ENCODE measurements at places on chromosomes 13 and 19. TPM values are rescaled to one million over a fixed set of nuclear protein-coding genes. Genes with fewer than 3 reads are reported as not detected.
A peak's percentile ranks its signal among the peaks of the same experiment; 100 is the strongest.

GRCh38 chr13:18949489-18949761 lies 232.2 kb downstream of the TUBA3C start:
- no peak for DNase-seq

GRCh38 chr19:28495046-28495445 lies 717.9 kb downstream of the UQCRFS1 start:
- no peak for DNase-seq

Gene IZUMO4
- not detected for total RNA-seq

GRCh38 chr19:35348911-35349611 lies 1.4 kb downstream of the FFAR1 start:
- DNase-seq, result peak; percentile 45

DNA sequence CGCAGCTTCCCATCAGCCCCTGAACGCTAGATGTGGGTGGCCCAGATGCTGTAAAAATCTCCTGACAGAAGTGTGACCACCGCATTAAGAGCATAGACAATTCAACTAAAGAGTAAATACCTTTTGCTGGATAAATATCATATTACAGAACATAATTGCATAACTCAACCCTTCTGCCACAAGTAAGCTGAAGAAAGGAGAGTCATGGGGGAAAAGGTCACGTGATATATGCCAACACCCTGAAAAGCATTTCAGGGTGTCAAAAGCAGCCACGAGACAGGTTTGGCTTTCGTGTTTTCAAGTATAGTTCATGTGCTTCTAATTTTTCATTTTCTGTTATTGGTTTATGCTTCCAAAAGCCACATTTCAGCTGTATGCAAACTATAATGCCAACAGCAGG lies 71.3 kb downstream of the LHFPL6 start:
- no peak for DNase-seq

GRCh38 chr13:52371736-52372247 lies 34.2 kb downstream of the THSD1 start:
- no peak for DNase-seq

Gene STAP2
- 6.6 TPM for total RNA-seq

Gene ZNF850
- 5.1 TPM for total RNA-seq

DNA sequence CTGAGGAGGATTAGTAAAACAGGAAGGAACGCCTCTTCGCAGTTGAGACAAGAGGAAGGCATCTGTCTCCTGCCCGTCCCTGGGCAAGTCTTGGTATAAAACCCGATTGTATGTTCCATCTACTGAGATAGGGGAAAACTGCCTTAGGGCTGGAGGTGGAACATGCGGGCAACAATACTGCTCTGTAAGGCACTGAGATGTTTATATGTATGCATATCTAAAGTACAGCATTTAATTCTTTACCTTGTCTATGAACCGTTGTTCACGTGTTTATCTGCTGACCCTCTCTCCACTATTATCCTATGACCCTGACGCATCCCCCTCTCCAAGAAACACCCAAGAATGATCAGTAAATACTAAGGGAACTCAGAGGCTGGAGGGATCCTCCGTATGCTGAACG lies 722 bp upstream of the TIMM50 start:
- no peak for DNase-seq

Gene MAMSTR
- 0.32 TPM for total RNA-seq

- no peak for DNase-seq
Observed at GRCh38 chr13:22761709-22762108, 419.1 kb upstream of the SGCG start.

DNA sequence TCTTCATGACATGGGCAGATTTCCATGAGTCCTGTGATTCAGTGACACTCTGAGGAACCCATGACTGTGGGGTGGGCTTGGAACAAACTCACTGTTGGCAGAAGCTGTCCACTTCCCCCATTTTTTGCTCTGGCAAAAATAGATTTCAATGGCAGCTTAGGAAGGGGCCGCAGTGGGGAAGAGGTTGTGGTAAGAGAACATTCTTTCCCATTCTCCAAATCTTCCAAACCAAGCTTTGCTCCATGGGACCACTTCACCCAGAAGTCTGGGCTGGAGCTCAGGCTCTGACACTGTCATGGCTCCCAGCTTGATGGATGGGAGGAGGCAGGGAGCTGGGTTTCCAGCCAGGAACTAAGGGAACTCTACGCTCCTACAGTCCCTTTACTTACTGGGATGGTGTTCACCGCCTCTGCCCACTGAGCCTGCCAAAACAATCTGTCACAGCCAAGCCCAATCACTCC lies 24.9 kb upstream of the MEDAG start:
- DNase-seq, result peak; percentile 87

DNA sequence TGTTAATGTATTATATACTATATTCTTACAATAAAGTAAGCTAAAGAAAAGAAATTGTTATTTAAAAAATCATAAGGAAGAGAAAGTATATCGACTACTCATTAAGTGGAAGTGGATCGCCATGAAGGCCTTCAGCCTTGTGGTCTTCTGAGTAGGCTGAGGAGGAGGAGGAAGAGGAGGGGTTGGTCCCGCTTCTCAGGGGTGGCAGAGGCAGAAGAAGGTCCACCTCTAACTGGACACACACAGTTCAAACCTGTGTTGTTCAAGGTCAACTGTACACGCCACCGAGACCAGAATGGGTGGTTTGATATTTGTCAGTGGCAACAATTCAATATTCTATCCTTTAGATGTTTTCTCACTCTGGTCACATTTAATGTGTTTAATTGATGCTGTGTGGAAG lies 67.2 kb downstream of the ALOX5AP start:
- no peak for DNase-seq

DNA sequence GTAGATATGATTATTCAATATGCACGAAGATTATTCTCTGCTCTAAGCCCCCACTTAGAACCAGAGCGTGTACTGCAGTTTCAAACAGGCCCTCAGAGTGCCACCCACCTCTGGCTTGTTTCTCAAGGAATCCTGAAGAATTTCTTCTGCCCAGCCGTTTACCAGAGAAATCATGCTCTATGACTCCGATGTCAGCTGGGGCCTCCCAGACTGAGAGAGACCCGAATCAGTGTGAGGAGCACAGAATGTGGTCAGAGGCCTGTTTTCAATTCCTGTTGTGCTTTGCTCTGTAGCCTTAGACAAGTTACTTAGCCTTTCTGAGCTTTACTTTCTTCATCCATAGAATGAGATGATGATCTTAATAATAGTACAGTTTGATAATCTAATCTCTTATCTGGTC lies 5.5 kb downstream of the PNMA8C start:
- no peak for DNase-seq

GRCh38 chr19:2612619-2613249 lies 89.8 kb downstream of the GNG7 start:
- no peak for DNase-seq

DNA sequence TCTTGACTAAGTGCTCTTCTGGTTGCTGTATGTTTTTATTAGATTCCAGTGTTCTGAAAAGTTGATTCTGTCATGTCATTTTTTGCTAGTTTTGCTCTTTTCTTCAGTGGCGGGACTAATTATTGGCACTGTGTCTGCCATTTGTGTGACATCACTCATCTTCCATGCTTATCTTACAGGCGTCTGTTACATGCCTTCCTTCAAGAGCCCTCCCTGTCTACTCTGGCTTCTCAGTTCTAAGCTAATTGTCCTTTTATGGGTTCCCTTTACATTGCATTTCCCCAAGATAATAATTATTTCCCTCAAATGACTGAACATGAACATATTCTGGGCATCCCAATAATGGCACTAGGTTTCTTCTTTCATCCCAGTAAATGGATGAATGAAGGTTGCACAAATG lies 459.1 kb downstream of the DCT start:
- DNase-seq, result no peak

Gene FCAR
- total RNA-seq, result not detected

GRCh38 chr13:26247608-26248007 lies 6.3 kb upstream of the CDK8 start:
- no peak for DNase-seq

Gene SOX1
- not detected for total RNA-seq

DNA sequence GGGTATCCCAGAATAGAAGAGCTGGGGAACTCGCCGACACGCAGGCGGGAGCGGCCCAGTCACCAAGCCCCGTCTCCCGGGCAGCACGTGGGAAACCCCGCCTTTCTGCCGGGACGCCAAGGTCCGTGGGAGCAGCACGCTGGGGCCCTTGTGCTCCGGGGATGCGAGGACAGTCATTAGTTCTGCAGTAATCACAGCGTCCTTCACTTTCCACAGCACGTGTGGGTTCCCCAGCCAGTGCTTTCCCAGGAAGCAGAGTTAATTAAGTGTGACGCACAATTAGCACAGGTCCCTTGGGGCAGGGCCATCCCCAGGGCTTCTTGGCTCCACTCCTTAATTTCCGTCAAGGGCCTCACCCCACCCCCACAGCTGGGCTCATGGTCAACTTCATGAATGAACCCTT lies 64.3 kb upstream of the C13orf46 start:
- no peak for DNase-seq

- DNase-seq, result no peak
Observed at GRCh38 chr19:21910318-21910717, 74.3 kb upstream of the ZNF43 start.

Gene ZNF583
- 0.21 TPM for total RNA-seq

Gene PODNL1
- 12.9 TPM for total RNA-seq

- no peak for DNase-seq
Observed at GRCh38 chr13:113491418-113491883, 940 bp upstream of the DCUN1D2 start.

GRCh38 chr13:48304143-48304876 lies 759 bp downstream of the RB1 start:
- peak; percentile 69 for DNase-seq

DNA sequence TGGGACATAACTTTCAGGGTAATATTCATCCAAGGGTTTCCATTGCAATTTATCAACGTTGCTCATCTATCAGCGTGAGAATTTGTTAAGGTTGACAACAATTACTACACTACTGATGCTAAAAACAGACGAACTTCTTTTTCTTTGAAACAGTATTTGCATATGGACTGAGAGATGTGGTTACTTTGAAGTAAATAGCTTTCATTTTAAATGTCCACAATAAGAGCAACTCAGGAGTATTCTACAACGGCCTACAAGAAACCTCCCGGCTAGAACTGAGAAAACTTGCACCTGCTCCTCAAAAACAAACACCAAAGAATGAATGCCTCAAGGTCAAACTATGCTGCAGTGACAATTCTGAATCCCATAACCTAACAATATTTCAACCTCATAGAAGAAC lies 238.4 kb downstream of the IRS2 start:
- DNase-seq, result no peak

GRCh38 chr19:4064149-4064495 lies 2.6 kb downstream of the ZBTB7A start:
- no peak for DNase-seq

DNA sequence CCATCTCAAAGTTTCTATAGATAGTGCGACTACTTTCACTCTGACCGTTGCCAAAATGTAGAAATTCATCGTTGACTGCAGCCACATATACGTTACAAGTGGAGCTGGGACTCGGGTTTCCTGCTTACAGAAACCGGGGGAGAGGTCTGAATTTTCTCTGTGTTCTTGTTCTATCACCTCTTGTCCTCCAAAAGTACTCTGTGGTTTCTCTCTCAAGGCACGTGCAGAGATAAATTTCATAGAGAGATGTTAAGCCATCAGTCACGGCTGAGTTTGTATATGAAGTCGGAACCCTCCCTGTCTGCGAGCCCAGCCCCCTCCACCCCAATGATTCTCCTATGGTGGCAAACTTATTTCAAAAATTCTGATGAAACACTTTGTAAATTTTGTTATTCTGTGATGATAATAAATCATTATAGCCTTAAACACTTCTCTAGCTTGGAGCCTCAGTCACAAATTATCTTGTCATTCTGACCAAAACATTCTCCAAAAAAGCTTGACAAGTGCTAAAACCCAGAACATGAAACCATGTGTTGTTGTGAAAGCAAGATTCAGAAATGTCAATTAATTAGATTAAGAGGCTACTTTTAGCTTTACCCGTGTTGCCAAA lies 87.5 kb downstream of the TSHZ3 start:
- no peak for DNase-seq

DNA sequence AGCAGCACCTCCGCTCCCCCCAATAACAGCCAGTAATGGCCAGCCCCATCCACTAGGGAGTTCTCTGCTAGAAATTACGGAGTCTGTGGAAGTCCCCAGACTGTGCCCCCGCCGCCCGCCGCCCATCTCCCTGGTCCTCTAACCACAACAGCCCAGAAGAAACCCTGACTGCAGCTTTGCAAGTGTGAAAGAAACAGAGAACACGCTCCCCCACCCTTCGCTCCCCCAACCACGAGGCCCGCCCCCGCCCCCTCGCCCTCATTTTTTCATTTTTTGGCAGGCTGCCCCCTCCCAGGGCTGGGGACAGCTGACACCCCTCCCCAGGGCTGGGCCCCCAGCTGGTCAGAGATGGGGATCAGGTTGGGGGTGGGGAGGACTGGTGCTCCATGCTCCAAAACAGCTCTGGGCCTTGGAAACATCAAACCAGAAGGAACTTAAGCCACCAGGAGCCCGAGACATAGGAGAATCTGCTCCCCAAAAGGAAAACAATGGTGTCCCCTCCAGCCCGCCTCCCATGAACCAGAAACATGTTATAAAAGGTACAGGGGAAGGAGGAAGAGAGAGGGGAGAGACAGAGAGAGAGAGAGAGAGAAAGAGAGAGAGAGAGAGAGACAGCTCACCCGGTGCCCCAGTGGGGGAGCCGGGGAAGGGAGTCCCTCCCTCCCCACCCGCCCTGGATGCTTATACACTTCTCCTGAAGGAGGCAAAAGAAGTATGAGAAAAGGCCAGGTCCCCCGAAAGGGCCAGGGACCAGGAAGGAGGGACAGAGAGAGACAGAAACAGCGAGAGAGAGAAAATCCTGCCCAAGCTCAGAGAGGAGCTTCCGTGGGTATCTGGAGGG lies 29.8 kb upstream of the ASF1B start:
- DNase-seq, result no peak

DNA sequence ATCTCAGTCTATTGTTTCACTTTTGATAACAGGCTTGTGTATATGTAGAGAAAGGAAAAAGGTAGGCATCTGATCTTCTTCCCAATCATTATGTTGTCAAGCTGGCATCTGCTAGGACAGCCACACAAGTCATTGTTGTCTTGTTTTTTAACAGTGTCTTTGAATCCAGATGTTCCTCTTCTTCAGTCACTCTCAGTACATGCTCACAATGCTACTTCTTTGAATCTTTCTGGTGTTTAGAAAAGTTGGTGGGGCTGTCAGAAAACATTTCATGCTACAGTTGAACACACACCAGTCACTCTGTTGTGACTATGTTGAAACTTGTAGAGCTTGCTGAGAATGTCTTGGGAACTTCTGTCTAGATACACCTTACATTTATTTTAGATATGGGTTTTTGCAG lies 1231.4 kb upstream of the MIR17HG start:
- no peak for DNase-seq

GRCh38 chr13:22940090-22940710 lies 240.6 kb upstream of the SGCG start:
- no peak for DNase-seq

GRCh38 chr13:43245374-43245964 lies 222.1 kb downstream of the DNAJC15 start:
- DNase-seq, result no peak

All from ascending aorta (tissue), 2 donors.